CD8-positive, alpha-beta memory T cell (primary cell): ENCODE measurements at places on chromosomes 1 and 21. TPM values are rescaled to one million over a fixed set of nuclear protein-coding genes. Genes with fewer than 3 reads are reported as not detected.

The ACTN2 gene
- total RNA-seq = not detected

The TGFB2 gene
- total RNA-seq = not detected

The SHISA4 gene
- total RNA-seq = 0.88 TPM

The SELL gene
- 48.5 TPM for total RNA-seq

The TMIGD3 gene
- total RNA-seq = not detected

The RIMS3 gene
- total RNA-seq = 1.4 TPM

The OR2T11 gene
- total RNA-seq = not detected

The SAMD11 gene
- total RNA-seq = not detected

The RGSL1 gene
- total RNA-seq = not detected
